ENCODE measurements at places on chromosomes 5 and 9.

- DNase-seq = no peak
Measured at GRCh38 chr5:152140347-152140746, 215.7 kb upstream of the GLRA1 start.

DNA sequence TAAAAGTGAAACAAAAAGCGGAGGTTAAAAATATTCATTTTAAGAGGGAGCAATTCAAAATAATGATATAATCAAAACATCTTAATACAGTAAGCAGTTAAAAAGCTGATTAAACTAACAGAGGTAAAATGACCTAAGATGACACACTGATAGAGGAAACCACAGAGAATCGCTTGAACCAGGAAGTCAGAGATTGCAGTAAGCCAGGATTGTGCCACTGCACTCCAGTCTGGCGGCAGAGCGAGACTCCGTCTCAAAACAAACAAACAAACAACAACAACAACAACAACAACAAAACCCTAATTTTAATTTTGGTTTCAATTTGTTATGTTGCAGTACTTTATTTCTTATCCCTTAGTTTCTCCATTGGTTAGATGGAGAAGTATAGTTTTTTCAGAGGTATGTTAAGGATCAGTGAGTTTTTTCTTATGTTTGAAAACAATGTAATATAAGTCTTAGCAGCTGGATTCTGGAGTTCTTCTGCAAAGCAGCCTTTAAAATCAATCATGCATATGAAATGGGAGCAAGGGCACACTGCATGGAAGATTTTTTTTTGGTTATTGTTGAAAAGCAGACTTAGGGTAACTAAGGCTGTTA lies 58.5 kb downstream of the MLANA start:
- no peak for DNase-seq

DNA sequence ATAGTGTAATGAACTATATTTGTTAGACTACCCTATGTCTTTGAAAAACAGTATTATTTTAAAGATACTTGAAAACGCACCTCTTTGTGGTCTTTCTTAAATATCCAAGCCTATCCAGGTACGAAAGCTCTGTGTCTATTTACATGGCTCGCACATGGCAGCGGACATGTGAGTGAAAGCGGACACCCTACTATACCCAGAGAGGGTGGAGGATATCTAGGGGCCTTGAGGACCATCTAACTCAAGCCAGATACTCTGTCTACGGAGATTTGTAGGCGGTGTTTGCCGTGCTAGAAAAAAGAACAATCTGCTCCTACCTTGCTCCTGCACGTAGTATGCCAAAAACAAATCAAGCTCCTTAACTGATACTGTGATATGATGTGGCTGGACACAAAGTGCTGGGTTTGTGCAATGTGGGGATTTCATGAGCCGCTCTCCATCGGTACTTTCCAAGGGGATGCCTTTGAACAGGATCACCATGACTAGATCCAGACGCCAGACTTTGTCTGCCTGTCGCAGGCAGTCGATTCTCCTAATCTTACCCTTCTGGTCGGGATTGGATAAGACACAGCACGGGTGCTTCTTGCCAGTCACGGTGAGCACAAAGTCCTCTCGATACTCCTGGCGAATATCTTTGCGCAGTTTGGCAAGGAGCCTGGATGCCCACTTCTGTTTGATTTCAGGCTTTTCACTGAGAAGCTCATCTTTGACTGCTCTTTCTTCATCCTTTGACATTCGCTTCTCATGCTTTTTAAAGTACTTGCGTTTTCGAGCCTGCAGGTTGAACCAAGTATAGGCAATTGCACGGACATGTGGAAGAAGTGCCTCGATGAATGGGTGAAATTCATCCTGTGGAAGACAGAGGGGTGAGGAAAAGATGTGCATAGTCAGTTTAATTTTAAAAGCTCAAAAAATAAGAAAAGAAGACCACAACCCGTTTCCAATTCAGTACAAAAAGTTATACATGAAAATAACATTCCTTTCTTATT lies 7.0 kb downstream of the NFIB start:
- no peak for DNase-seq

DNA sequence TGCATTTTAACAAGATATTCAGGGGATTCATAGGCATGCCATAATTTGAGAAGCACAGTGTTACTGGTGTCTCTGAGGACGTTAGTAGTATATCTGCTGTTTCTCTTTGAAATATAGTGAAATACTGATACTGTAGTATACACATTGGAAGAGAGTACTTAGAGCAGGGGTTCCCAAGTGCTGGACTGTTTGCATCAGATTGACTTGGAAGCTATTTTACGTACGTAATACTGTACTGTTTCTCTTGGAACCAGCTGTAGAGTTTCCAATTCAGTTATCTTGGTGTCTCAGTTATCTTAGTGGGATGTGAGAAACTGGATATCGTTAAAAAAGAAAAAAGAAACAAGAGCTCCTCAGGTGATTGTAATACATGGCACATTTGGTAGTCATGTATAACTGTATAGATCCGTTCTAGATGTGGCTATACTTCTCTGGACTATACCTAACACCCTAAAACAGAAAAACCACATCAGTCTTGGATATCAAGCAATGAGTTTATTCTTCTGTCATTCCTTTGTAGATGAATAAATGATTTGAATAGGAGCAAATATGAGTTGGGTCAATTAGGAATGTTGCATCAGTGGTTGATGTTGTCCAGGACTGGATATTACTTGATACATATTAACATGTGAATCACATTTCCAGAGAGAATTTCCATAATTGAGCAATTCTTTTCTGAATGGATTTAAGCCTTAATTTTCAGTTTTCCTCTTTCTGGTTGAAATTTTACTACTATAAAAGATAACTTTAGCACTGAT lies 33.4 kb downstream of the PRRC1 start:
- no peak for DNase-seq

GRCh38 chr9:135079018-135079417 lies 8.4 kb upstream of the OLFM1 start:
- DNase-seq = no peak

DNA sequence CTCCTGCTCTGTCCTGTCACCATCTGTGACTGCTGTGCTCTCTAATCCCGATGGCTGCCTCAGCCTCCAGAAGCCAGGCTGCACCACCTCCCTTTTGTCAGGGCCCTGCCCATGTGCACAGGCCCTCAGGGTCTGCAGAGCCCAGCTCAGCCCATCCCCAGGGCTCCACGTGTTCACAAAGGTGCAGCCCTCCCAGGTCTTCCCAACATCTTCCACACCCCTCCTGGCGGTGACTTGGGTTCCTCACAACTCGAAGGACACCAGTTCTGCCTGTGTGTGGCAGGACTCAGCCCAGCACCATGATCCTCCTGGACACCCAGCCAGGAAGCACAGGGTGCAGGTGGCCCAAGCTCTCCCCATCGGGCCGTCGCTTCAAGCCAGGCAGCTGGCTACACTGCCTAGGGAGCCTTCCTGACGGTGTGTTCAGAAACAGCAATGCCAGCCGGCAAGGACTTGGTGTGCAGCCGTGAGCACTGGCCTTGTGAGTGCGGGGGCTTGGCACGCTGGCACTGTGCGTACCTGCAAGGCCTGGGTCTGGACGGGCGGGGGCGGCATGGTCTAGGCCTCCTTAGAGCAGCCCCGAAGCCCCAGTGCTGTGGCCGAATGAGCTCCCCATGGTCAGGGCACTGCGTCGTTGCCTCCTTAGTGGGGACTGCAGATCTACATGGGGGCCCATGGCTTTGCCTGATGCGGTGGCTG lies 96.1 kb downstream of the MRPL36 start:
- DNase-seq = no peak

DNA sequence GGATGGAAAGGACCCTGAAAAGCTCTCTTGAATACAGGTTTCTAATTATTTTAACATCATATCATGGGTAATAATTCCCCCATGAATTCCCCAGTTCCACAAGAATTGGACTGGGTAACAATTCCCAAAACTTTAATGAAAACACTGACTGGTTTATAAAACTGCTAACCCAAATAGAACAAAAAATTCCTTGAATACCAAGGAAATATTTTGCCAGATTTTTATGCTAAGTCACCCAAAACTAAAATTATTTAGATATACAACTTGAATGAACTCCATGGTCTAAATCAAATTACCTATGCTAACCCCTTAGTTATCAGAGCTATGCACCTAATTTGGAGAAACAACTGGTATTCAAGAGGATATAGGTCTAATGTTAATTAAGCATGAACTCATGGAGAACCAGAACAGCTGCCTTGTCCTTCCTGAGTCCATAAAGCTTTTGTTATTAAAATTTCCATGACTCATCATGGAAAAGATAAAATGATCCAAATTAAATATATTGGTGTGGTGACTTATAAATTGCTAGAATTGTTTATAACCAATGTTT lies 164.9 kb upstream of the TUT7 start:
- no peak for DNase-seq

DNA sequence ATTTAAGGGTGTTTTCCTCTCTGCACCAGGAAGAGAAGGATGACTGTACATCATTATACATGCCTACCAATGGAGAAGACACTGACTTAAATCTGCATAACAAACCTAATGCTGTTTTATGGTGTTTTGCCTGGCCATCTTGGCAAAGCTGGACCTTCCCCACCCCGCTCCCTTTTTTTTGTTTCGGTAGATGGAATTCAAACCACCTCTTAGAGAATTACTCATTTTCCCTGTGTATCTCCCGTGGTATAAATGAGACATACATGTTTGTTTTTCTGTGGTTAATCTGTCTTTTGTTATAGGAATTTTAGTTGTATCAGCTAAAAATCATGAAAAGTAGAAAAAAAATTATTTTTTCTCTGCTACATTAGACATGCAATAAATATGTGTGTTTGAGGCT lies 28.8 kb downstream of the IL12B start:
- no peak for DNase-seq

- no peak for DNase-seq
Measured at GRCh38 chr9:91502913-91503672, 79.5 kb upstream of the NFIL3 start.

- no peak for DNase-seq
Measured at GRCh38 chr5:14851999-14852526, 19.5 kb downstream of the ANKH start.

GRCh38 chr5:73909474-73909873 lies 283.5 kb downstream of the ARHGEF28 start:
- DNase-seq = no peak

GRCh38 chr9:127903557-127904475 lies 4.4 kb upstream of the ST6GALNAC6 start:
- peak; percentile 59 for DNase-seq
